ENCODE measurements at places on chromosomes 5 and 9.

DNA sequence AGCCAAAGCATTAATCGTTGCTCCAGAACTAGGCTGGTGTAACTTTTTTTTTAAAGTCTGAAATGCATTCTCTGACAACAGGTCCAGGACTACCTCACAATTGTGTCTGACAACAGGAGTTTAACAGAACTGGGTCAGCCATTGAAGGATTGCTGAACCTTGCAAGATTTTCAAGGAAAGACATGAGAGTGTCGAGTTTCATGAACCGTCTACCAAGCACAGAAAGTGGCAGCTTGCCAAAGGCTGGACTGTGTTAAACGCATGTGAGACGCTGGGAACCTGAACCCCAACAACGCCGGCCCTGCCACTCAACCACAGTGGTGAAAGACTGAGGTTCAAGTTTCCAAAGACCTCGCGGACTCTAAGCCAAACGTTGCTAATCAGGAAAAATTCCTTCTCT, 79.1 kb downstream of the LHFPL2 start:
- no peak for DNase-seq

- no peak for DNase-seq
Observed at GRCh38 chr5:120436996-120437395, 27.1 kb upstream of the PRR16 start.

DNA sequence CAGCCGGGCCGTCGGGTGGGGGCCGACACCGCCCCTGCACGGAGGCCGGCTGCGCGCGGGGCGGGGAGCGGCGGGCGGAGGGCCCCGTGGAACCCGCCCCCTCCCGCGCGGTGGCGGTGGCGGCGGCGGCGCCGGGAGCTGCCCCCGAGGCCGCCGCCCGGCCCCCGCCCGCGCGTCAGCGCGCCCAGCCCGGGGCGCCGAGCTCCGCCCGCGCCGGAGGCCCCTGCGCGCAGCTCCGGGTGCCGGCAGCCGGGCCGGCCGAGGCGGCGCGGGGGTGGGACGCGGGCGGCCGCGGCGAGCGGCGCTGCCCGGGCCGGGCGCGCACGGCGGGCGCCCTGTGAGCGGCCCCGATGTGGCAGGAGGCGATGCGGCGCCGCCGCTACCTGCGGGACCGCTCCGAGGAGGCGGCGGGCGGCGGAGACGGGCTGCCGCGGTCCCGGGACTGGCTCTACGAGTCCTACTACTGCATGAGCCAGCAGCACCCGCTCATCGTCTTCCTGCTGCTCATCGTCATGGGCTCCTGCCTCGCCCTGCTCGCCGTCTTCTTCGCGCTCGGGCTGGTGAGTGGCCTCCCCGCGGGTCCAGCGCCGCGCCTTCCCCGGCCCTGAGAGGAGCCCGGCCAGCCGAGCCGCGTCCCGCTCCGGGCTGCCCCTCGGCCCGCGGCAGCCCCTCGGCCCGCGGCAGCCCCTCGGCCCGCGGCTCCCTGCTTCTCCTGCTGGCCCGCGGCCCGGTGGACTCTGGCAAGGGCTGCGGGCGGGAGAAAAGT, at the start of gene ADCY2:
TSS of gene ADCY2 (plus strand) at position 192 of the 766 bp plus-strand sequence. CDS start at position 351, 159 bp downstream.
- no peak for DNase-seq

GRCh38 chr5:149730620-149731331, 666 bp downstream of the PPARGC1B start:
- DNase-seq, result peak; percentile 51

- DNase-seq, result no peak
Observed at GRCh38 chr5:366541-367357, 45.2 kb downstream of the AHRR start.

DNA sequence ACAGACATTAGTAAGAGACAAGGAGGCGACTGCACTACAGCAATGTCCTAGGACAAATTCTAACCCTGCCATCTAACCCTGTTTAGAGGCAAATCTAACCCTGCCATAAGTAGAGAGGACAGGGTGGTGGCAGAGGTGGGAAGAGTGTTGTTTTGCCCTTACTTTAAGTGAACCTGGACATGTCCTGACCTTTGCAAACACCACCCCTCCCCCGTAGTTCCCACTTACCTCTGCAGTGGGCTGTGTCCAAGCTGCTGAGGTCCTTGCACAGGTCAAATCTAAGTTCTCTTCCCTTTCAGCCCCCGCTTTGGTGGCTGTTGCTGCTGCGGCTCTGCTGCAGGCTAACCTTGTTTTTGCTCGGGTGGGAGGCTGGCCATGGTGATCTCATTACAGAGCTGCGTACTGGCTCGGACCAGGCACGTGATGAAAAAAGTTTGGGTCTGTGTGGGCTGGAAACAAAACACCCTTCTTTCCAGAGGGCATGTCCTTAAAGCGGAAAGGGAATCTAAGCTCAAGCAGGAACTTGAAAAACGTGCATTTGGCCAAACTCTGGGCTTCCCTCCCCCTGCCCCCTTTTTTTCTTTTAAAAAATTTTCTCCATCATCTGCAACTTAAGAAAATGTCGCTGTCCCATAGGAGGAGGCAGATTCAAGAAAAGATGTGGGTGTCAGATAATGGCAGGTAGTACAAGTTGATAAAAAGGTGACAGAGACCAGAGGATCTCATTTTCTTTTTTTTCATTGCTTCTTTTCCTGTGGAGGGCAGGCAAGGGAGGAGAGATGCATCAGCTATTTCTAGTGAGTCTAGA, at the start of gene FAXDC2:
TSS of gene FAXDC2 (minus strand) at position 349 of the 808 bp plus-strand sequence. CDS start 12,425 bp downstream, outside the sequence.
- no peak for DNase-seq

DNA sequence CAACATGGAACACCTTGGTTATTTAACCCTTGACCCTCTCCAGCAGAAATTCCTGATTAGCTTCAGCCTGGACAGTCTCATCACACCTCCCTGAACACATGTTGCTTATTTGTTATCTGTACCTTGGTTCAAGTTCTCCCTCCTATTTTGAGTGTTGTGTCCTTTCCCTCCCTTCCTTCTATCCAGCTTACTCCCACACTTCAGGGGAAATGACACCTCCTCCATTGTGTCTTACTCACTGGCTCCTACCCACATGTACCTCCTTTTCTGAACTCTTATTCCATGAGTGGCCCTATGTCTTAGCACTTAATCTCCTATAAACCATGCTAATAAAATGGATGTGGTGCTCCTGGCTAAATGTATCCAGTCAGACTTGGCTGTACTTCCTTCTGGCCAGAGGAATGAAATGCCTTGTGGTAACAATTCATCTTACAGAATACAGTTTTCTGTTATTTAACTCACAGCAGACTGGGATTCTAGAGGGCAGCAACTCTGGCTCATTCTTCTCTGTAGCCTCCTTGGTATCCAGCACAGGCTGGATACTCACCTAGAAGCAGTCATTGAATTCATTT, 11.2 kb downstream of the LIX1 start:
- no peak for DNase-seq

- no peak for DNase-seq
Observed at GRCh38 chr9:133637451-133638055, 1.4 kb downstream of the DBH start.
